ENCODE measurements at places on chromosomes 6 and 20.

- no peak for DNase-seq
- no peaks in the 10 kb centered on the region for H3K4me1 ChIP-seq
- H3K27me3 ChIP-seq = no peaks in the 10 kb centered on the region
- H3K36me3 ChIP-seq = no peaks in the 10 kb centered on the region
Observed at GRCh38 chr6:26538572-26538902, 371 bp downstream of the HMGN4 start.

GRCh38 chr6:29764422-29765196 is 41.4 kb downstream of the HLA-F start:
- no peak for DNase-seq
- H3K36me3 ChIP-seq = no peaks in the 10 kb centered on the region
- no peaks in the 10 kb centered on the region for H3K27me3 ChIP-seq
- H3K27ac ChIP-seq = no peak overlapping the region

GRCh38 chr20:46709459-46710152 is at the start of gene SLC2A10:
Gene SLC2A10 (plus strand): TSS chr20:46709649. CDS start chr20:46709737, 88 bp downstream.
- peak; percentile 63 for DNase-seq
- peak within 1 kb of the TSS; percentile 72 for H3K27ac ChIP-seq
- peaks cover 16% of the 10 kb centered on the region for H3K4me1 ChIP-seq

DNA sequence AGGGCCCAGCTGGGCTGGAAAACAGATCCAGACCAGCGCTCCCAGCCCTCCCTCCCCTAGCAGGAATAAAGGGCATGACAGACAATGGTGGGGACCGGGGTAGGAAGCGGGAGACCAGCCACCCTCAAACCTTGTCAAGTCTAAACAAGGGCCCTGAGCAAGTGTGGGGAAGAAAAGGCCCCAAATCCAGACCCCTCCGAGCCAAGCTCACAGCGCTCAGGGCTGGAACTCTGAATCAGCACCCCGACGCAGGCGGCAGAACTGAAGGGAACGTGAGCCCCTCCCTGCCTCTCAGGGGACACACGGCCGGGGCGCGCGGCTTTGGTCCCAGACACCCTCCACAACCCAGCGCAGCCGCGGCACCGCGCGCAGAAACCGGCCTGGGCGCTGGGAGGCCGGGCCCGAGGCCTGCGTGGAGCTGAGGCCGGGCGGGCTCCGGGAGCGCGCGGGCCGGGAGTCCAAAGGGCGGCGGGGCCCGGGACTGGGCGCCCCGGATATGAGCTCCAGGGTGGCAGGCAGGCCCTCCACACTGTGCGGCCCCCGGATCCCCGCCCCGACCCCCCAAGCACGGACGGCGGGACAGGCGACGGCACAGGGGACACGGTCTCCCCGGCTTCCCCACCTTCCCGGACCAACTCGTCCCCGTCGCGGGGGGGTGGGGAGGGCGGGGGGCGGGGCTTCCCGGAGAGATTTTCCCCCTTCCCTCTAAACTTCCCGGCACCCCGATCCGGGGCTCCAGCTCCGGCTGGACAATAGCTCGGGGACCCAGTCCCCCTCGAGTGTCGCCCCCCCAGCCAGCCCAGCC is 641 bp downstream of the TEAD3 start:
- H3K4me3 ChIP-seq = peak overlapping the region; percentile 89
- no peak for DNase-seq
- H3K27ac ChIP-seq = peak overlapping the region; percentile 92
- H3K4me1 ChIP-seq = no peaks in the 10 kb centered on the region
- H3K27me3 ChIP-seq = no peaks in the 10 kb centered on the region

- H3K27ac ChIP-seq = no peak overlapping the region
- no peak overlapping the region for H3K4me3 ChIP-seq
- DNase-seq = no peak
- H3K27me3 ChIP-seq = no peaks in the 10 kb centered on the region
- H3K4me1 ChIP-seq = peaks cover 4% of the 10 kb centered on the region
Observed at GRCh38 chr6:33343953-33344611, 26.5 kb upstream of the ZBTB22 start.

DNA sequence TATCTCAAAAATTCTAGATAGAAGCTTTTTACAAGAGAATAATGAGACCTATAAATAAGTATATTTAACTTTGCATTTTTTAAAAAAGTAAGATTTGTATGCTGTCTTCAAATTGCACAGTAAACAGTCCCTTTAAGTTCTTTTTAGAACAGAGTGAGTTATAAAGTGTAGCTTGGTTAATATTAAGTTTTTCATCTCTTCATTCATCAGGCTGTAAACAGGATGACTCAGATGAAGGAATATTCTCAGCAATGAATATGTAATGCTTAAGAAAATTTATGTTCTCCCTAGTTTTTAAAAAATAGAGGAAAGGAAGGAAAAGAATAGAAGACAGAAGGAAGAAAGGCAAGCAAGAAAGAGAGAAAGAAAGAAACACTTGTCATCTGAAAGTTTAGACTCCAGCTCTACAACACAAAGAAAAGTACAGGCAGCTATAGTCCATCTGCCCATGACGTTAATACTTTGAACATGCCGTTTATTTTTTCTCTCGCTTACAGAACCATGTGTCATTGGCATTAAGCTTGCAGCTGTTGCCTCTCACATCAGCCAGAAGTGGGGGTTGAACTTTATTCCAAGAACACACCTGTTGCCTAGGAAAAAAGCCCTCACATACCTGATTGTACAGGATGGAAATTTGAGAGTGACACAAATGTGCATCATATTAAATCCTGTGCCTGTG is 36.1 kb downstream of the CAP2 start:
- peak overlapping the region; percentile 55 for H3K27ac ChIP-seq
- no peaks in the 10 kb centered on the region for H3K27me3 ChIP-seq
- H3K4me3 ChIP-seq = no peak overlapping the region

DNA sequence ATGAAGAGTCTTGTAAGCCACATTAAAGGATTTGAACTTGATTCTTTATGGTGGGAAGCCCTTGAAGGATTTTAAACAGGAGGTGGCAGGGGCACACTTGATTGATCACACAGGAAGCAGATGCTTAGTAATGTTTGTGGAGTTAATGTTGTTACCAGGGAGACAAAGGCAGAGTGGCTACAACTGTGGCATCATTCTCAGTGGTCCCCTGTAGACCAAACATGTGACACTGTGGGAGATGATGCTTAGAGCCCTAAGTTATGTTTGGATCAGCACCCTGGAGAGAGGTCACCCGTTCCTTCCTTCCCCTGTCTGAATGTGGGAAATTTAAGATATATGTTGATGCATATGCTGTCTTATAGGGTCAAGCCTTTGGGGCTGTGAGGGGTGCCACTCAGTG is 53.2 kb downstream of the EIF2S2 start:
- H3K4me1 ChIP-seq = peaks cover 16% of the 10 kb centered on the region
- DNase-seq = no peak
- H3K36me3 ChIP-seq = no peaks in the 10 kb centered on the region
- H3K4me3 ChIP-seq = no peak overlapping the region
- H3K27ac ChIP-seq = no peak overlapping the region

DNA sequence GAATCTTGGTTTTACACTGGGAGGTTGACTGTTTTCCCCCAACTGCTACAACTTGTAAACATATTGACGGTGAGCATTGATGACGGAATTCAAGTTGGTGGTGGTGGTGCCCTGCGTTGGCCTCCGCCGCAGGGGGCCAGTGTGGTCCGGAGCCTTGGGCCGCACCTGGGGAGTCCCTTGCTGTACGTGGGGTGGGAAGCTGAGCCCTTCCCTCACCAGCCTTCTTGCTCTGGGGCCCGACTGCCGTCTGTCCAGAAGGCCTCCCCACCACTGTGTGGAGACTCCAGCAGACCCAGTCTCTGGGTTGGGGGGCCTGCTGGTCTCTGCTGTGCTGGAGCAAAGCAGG is 11.4 kb downstream of the GATA5 start:
- DNase-seq = no peak
- no peak overlapping the region for H3K27ac ChIP-seq
- no peaks in the 10 kb centered on the region for H3K27me3 ChIP-seq
- H3K4me1 ChIP-seq = no peaks in the 10 kb centered on the region

- no peak overlapping the region for H3K27ac ChIP-seq
- H3K4me3 ChIP-seq = no peak overlapping the region
- no peaks in the 10 kb centered on the region for H3K4me1 ChIP-seq
- DNase-seq = peak; percentile 69
Observed at GRCh38 chr6:219641-220198, 72.6 kb upstream of the DUSP22 start.

DNA sequence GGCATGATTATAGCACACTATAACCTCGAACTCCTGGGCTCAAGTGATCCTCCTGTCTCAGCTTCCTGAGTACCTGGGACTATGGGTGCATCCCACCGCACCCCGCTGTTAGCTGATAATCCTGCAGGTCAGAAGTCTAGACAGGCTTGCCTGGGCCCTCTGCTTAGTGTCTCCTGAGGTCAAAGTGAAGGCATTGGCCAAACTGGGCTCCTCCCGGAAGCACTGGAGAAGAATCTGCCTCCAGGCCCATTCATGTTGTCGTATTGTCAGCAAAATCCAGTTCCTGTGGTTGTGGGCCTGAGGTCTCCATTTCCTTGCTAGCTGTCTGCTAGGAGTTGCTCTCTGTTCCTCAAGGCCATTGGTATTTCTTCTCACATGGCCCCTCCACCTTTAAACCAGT is 6.3 kb upstream of the MROH8 start:
- H3K27ac ChIP-seq = no peak overlapping the region
- peaks cover 24% of the 10 kb centered on the region for H3K36me3 ChIP-seq
- no peaks in the 10 kb centered on the region for H3K4me1 ChIP-seq
- no peak overlapping the region for H3K4me3 ChIP-seq
- no peaks in the 10 kb centered on the region for H3K27me3 ChIP-seq
- DNase-seq = no peak

DNA sequence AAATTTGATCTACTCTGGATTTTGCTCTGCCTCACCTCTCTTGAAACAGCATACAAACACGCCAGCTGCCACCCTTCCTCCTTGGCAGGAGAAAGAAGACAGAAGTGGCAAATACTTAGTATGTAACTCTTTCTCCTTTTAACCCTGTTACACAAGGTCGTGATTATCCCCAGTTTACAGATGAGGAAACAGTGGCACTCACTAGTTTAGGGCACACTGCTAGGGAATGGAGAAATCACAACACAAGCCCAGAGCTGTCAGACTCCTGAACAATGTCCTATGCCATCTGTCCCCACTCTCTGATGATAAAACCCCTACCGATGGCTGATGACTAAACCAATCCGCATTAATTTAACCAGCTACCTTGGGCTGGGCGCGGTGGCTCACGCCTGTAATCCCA is 79.7 kb downstream of the FGD2 start:
- no peak for DNase-seq
- no peak overlapping the region for H3K4me3 ChIP-seq
- no peak overlapping the region for H3K27ac ChIP-seq
- H3K4me1 ChIP-seq = peaks cover 24% of the 10 kb centered on the region
- H3K27me3 ChIP-seq = no peaks in the 10 kb centered on the region
- H3K36me3 ChIP-seq = no peaks in the 10 kb centered on the region

GRCh38 chr6:2651961-2652360 is 98.8 kb downstream of the MYLK4 start:
- no peaks in the 10 kb centered on the region for H3K27me3 ChIP-seq
- no peak overlapping the region for H3K4me3 ChIP-seq
- DNase-seq = no peak

- no peak for DNase-seq
- no peaks in the 10 kb centered on the region for H3K27me3 ChIP-seq
- no peak overlapping the region for H3K27ac ChIP-seq
- no peak overlapping the region for H3K4me3 ChIP-seq
- no peaks in the 10 kb centered on the region for H3K36me3 ChIP-seq
Observed at GRCh38 chr6:28656715-28657114, 131.0 kb downstream of the GPX5 start.

DNA sequence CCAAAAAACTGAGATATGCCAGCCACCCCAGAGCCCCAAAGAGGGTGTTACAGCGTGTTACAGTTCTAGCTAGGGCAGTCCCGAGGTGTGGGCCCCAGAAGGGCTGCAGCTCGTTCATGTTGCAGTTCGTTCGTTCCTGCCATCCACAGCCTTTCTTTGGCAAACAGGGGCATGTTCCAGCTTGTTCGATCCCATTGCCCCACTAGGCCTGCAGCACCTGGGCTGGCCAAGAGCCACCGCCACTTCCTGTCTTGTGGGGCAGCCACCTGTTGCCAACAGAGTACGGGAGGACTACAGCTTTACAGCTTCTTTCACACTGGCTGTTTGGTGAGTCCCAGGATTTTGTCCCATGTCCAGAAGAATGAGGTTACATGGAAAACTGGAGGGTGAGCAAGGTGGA is 198.1 kb downstream of the MMUT start:
- H3K36me3 ChIP-seq = no peaks in the 10 kb centered on the region
- no peak overlapping the region for H3K4me3 ChIP-seq

- no peaks in the 10 kb centered on the region for H3K36me3 ChIP-seq
- DNase-seq = peak; percentile 96
- H3K4me1 ChIP-seq = peaks cover 11% of the 10 kb centered on the region
- peak overlapping the region; percentile 95 for H3K27ac ChIP-seq
- H3K4me3 ChIP-seq = peak overlapping the region; percentile 57
Observed at GRCh38 chr6:26055719-26056582, 31.3 kb upstream of the HFE start.

DNA sequence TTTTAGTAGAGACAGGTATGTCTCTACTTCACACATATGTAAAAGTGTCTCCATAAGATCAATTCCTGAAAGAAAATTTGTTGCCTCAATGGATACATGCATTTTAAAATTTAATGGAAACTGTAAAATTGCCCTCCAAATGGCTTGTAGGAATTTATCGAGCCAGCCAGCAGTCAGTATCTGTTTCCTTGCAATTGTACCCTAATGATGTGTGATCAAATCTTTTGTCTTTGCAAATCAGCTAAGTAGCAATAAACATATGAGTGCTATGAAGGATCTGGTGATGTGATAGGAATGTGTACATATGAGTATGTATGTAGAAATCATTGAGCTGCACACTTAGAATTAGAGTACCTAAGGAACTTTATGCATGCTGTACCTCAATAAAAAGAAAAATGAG is 253.0 kb downstream of the MAFB start:
- no peak overlapping the region for H3K27ac ChIP-seq
- no peak for DNase-seq
- no peaks in the 10 kb centered on the region for H3K27me3 ChIP-seq
- no peaks in the 10 kb centered on the region for H3K4me1 ChIP-seq
- no peak overlapping the region for H3K4me3 ChIP-seq

- H3K4me1 ChIP-seq = no peaks in the 10 kb centered on the region
- no peak for DNase-seq
- no peak overlapping the region for H3K27ac ChIP-seq
- H3K36me3 ChIP-seq = no peaks in the 10 kb centered on the region
Observed at GRCh38 chr20:35238170-35238569, 11.7 kb downstream of the MMP24 start.

- no peak overlapping the region for H3K4me3 ChIP-seq
- no peaks in the 10 kb centered on the region for H3K4me1 ChIP-seq
- no peak for DNase-seq
- no peaks in the 10 kb centered on the region for H3K36me3 ChIP-seq
- no peaks in the 10 kb centered on the region for H3K27me3 ChIP-seq
- H3K27ac ChIP-seq = no peak overlapping the region
Observed at GRCh38 chr20:61736001-61736635, 329.6 kb downstream of the TAF4 start.

- no peak overlapping the region for H3K27ac ChIP-seq
- no peak for DNase-seq
- no peaks in the 10 kb centered on the region for H3K36me3 ChIP-seq
- H3K27me3 ChIP-seq = no peaks in the 10 kb centered on the region
- H3K4me1 ChIP-seq = no peaks in the 10 kb centered on the region
- no peak overlapping the region for H3K4me3 ChIP-seq
Observed at GRCh38 chr6:100117680-100118079, 123.7 kb upstream of the MCHR2 start.
